ENCODE measurements at places on chromosomes 6 and 20.
A peak's percentile ranks its signal among the peaks of the same experiment; 100 is the strongest.

DNA sequence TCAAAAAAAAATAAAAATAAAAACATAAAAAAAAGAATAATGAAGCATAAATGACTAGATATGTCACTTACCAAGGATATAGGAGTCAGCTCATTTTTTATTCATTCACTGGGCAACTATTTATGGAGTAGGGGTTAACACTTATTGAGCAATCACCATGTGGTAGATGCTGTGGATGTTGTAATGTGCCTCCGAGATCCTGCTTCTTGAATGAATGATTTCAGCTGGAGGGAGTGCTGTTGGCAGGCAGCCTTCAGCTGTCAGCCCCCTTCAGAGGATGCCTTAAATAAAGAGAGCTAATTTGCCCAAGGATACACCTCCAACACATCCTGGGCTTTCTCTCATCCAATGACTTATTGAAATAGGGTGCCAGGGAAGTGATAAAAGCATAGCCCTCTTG lies 229.5 kb upstream of the DTNBP1 start:
- no peak for DNase-seq

DNA sequence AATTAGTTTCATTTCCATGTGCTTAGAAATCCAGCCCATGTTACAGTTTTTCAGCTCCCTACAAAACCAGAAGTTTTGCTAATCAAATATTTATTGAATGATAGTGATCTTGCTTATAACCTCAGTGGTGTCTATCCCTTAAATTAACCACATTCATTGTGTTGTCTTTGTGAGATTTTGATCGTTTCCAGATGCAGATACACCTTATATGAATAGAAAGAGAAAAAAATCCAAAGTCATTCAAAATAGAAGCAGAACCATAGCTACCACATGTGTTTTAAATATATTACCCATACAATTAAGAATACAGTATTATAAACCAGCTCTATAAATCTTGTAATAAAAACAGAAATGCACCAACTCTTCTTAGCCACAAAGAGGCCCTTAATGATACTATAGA lies 60.6 kb upstream of the RREB1 start:
- no peak for DNase-seq

DNA sequence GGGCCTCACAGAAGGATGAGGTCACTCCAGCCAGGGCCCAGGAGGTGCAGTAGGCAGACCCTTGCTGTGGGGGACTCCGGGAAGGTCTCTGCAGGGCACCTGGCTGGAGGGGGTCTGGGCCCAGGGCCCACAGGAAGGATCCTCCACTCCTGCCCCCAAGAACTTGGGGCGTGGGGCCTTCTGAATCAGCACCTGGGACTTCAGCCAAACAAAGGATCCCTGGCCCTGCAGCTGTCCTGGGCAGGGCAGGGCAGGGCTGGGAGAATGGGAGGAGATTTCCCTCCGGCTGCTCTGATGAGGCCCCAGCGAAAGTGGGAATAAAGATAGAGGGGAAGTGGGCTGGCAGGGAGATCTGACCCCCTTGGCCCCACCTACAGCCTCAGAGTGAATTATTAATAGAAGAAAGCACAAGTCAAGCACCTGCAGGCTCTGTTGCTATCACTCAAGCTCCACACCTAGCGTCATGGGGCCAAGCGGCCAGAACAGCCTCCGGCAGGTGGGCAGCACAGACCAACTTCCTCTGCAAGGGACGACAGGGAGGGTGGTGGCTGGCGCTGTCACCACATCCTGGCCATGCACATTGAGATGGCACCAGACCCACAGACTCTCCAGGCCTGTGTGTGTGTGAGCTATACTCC lies 61.6 kb upstream of the MRPS10 start:
- no peak for DNase-seq

- DNase-seq, result peak; percentile 25
Observed at GRCh38 chr20:32201296-32201976, 6.1 kb downstream of the PLAGL2 start.

GRCh38 chr6:20907486-20908071 lies 373.3 kb downstream of the CDKAL1 start:
- DNase-seq, result no peak

DNA sequence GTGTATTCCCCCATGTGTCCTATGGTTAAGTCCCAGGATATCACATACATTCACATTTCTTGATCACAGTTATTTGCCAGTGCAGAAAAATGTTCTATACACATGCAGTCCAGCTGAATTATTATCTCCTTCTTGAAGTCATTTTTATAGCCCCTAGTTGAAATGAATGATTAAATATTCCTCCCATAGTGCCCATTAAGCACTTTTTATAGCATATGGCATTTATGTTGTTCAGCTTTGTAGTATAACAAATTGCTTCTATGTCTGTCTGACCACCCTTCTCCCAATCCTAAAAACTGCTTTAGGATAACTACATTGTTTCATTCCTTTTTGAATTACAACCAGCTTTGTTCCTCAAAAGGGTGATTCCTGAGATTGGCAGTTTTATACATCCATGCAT lies 123.5 kb downstream of the ADGRB3 start:
- no peak for DNase-seq

GRCh38 chr6:22943327-22943726 lies 374.0 kb downstream of the HDGFL1 start:
- DNase-seq, result no peak

DNA sequence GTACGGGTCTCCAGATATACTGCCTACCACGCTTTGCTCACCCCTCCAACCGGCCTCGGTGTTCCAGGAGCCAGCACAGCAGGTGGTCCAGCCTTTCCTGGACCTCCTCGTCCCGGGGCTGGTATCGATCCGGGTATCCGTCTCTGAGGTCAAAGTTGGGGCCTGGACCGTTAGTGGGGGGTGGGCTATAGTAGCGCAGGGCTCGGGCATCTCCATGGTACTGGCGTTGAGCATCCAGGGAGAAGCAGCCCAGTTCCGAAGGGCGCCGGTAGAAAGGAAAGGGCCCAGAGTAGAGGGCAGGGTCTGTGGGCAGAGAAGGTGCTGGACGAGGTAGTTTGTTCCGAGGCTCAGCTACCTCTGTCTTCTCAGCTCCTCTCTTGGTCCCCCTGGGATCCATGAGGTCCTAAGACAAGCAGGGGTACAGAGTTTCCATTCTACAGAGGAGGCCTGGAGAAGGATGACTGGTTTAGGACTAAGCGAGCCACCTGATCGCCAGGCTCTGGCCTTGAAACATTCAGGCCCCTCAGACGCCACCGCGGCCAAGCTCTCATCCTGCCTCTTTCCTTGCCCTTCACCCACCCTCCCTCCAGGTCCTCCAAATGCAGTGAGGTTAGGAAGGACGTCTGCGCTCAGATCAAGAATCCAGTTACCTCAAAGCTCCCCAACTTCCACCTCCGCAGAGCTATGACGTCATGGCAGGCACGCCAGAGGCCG lies 502 bp downstream of the DXO start:
- DNase-seq, result no peak

DNA sequence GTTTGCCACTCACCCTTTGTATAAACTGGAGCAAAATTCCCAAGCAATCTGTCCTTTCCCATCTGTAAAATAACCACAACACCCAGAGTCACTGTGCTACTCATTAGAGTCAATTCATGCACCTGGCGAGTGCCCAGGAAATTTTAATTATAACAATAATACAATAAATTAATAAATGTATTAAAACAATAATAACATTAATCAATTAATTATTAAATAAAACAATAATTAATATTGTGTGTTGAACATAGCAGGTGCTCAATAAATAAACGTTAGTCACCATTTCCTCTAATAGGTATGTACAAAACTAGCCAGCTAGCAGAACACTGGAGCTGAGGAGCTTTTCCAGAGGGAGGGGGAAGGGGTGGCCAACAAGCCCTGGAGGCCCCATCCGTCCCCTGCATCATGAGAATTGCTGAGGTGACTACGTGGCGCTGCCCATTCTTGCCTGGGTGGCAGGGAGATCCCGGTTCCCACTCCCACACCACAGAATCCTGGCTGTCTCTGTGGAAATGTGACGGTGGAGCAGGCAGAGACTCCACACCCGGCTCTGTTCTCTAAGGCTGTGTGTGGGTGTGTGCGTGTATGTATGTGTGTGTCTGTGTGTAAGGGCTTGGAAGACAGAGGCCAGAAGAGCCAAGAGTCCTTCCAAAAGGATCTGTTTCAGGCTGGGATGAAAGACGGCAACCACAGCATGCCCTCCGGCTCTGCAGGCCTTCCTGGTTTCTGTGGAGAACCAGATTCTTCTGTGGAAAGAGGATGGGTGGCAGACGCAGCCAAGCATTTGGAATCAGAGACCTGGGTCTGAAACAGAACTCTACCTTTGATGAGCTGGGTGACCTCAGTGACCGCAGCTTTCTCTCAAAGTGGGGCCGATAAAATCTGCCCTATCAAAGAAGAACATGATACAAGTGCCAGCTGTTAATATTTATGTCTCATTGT lies 18.8 kb upstream of the EZR start:
- no peak for DNase-seq

GRCh38 chr20:47533518-47534062 lies 31.9 kb downstream of the NCOA3 start:
- DNase-seq, result no peak

GRCh38 chr6:34986845-34987246 lies 97.8 kb downstream of the ANKS1A start:
- DNase-seq, result peak; percentile 83

GRCh38 chr6:14831937-14832336 lies 413.9 kb upstream of the JARID2 start:
- DNase-seq, result no peak

GRCh38 chr20:1437235-1437904 lies 29.3 kb downstream of the NSFL1C start:
- peak; percentile 68 for DNase-seq

DNA sequence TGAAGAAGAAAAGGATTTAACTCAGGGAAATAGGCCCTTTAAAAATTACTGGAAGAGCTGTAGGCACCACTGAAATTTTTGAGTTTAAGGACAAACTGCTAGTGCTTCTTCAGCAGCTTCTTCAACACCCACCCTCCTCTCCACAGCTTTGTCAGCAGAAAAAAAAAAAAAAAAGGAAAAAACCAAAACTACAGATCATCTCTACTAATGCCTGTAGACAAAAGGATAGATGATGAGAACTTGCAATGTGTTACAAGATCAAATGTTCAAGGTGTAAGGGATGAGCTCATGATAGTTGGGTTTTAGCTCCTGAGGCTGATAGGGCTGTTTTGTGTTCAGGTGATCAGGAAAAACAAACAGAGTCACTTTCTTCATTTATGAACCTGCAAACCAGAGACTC lies 55.2 kb upstream of the PREP start:
- no peak for DNase-seq

- DNase-seq, result peak; percentile 89
Observed at GRCh38 chr6:137910424-137910834, 43.4 kb downstream of the TNFAIP3 start.

- DNase-seq, result no peak
Observed at GRCh38 chr6:7823552-7823951, 87.0 kb downstream of the TXNDC5 start.

DNA sequence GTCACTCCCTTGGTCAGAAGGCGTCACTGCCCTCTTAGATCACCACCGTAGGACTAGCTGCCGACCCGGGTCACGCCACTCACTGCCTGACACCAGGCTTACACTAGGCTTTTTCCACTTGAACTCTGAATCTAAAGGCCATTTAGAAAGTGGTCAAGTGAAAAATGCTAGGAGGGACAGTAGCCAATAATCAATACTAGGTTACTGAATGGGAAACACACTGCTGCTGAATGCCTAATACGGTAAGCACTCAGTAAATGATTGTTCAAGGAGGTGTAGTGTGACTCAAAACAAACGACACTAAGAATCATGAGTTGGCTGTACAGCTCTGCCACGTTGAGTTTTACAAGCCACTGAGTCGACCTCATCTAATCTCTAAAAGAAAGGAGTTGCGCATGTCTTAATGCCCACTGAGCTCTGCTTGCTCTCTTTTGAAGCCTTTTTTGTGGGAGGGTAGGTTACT lies 760 bp upstream of the IBTK start:
- peak; percentile 22 for DNase-seq

- no peak for DNase-seq
Observed at GRCh38 chr20:59962155-59962554, 3.9 kb downstream of the CDH26 start.

DNA sequence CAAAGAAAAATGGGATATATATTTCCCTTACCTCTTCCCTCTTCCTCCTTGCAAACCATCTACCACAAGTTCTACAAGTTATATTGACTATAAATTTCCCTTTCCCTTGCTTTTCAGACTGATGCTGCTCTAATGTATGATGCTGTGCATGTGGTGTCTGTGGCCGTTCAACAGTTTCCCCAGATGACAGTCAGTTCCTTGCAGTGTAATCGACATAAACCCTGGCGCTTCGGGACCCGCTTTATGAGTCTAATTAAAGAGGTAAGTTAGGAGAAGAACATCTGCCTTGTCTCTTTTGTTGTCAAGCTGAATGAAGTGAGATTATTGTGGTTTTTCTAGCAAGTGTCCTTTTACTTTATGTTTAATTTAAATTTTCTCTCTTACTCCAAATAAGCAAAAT lies 406.0 kb downstream of the GRIK2 start:
- DNase-seq, result no peak

GRCh38 chr6:23140871-23141270 lies 571.5 kb downstream of the HDGFL1 start:
- peak; percentile 35 for DNase-seq

GRCh38 chr6:42009844-42010184 lies 40.5 kb upstream of the TAF8 start:
- no peak for DNase-seq

GRCh38 chr6:37018198-37019064 lies 13.0 kb downstream of the FGD2 start:
- peak; percentile 89 for DNase-seq

- DNase-seq, result no peak
Observed at GRCh38 chr20:20719411-20719810, 7.0 kb upstream of the RALGAPA2 start.

- no peak for DNase-seq
Observed at GRCh38 chr20:58403272-58403671, 14.2 kb downstream of the VAPB start.

GRCh38 chr6:115947966-115948541 lies 112.6 kb downstream of the FRK start:
- no peak for DNase-seq

DNA sequence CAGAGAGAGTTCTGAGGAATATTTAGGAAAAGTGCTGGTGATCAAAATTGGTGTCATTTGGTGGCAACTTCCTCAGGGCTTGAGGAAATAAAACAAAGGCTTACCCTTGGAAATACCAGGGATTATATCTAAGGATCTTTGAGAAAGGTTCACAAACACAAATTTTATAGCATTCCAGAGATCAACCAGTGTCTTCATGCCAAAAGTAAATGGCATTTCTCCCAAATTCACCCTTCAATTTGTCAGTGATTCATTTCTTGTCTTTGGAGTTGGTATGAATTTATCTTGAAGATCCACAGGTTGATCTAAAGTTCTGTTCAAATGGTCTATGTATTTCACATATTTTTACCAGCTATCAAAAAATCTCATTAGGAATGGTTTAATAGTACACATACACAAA lies 181.5 kb downstream of the FUT9 start:
- DNase-seq, result no peak

GRCh38 chr20:61880706-61881105 lies 185.0 kb downstream of the TAF4 start:
- DNase-seq, result no peak

- peak; percentile 98 for DNase-seq
Observed at GRCh38 chr6:148501178-148501590, 158.5 kb downstream of the SASH1 start.

GRCh38 chr6:6164367-6164766 lies 156.1 kb downstream of the F13A1 start:
- DNase-seq, result no peak

All from fibroblast of skin of scalp (primary cell).